ENCODE measurements at places on chromosomes 7 and 10.

GRCh38 chr7:50285269-50285668 lies 19.2 kb upstream of the IKZF1 start:
- no peak for DNase-seq

GRCh38 chr7:83036721-83037380 lies 125.8 kb downstream of the PCLO start:
- no peak for DNase-seq

DNA sequence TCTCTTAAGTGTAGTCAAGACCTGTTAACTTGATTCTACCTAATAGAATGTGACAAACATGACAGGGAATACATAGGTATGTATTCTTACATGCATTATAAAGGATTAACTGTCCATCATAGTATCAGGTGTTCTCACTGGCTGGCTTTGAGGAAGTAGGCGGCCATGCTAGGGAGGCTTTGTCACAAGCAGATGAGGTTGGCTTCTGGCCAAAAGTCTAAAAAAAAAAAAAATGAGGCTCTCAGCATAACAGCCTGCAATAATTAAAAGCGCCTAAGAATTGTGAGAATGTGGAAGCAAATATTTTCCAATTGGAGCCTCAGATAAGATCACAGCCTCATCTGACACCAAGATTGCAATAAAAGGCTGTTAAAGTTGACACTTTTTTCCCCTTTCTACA lies 1256.8 kb upstream of the SORCS1 start:
- no peak for DNase-seq

DNA sequence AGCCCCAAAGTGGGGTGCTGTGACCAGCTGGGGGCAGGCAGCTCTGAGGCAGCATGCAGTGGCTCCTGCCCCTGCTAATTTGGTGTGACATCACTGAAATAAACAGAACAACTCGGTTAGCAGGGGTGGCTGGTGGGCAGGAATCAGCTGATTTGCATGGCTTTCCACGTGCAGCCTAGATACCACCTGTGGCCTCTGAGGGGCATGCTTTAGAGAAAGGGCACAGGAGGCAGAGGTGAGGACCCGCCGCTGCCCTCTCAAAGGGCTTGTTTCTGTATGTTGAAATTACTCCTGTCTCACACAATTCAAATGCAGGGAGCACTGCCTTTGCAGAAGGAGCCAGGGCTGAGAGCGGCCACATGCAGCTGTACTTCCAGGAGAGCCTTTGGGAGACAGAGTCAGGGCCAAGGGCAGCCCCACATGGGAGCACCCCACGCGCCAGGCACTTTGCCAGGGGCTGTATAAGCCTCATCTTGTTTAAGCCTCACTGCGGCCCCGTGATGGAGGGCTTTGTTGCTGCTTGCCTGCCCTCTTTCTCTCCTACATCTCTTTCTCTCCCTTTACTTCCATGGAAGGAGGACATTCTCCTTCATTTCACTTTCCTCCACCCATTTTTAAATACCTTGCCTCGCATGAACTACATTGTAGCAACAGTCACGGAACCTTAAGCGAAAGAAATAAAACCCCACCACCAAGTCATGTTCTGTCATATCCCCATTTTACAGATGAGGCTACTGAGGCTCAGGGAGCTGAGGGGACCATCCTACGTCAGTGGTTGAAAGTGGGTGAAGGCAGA lies 137.7 kb downstream of the ZMIZ1 start:
- DNase-seq: no peak

- no peak for DNase-seq
Observed at GRCh38 chr10:88081457-88082054, 218.1 kb downstream of the PTEN start.

- DNase-seq: no peak
Observed at GRCh38 chr7:124943472-124943871, 13.8 kb upstream of the POT1 start.

- no peak for DNase-seq
Observed at GRCh38 chr7:90877201-90877600, 281.1 kb downstream of the CDK14 start.

DNA sequence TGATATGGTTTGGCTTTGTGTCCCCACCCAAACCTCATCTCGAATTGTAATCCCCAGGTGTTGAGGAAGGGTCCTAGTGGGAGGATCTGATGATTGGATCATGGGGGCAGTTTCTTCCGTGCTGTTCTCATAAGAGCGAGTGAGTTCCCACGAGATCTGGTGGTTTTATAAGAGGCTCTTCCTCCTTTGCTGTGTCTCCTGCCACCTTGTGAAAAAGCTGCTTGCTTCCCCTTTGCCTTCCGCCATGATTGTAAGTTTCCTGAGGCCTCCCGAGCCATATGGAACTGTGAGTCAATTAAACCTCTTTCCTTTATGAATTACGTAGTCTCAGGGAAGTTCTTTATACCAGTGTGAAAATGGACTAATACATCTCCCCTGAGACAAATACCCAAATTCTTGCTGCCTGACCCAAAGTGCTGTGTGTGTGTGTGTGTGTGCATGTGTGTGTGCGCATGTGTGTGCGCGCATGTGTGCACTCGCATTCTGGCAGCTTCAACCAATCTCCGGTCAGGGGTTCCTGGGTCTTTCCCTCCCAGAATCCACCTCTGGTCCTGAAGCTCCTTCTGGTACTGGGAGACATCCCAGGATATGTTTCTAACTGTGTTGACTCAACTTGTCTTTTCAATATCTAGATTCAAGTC lies 98.1 kb upstream of the LRRC4 start:
- DNase-seq: no peak

GRCh38 chr10:22713853-22714478 lies 412 bp downstream of the PIP4K2A start:
- DNase-seq: peak; percentile 35

DNA sequence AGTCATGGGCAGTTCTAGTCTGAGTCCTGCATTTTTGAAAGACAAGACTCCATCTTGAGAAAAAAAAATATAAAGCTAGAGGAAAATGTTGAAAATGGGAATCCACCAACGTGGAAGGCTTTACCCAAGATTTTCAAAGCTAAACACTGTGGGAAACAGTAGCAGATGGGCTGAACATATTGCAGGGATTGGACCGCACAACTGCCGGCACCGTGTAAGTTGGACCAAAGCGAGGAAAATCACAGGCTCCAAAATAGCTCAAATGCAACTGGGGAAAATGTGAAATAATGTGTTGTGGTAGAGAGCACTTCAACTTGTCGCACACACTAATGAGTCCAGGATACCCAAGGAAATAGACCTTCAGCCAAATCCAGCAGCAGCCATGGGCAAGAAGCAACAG lies 26.4 kb upstream of the ADRB1 start:
- DNase-seq: no peak

DNA sequence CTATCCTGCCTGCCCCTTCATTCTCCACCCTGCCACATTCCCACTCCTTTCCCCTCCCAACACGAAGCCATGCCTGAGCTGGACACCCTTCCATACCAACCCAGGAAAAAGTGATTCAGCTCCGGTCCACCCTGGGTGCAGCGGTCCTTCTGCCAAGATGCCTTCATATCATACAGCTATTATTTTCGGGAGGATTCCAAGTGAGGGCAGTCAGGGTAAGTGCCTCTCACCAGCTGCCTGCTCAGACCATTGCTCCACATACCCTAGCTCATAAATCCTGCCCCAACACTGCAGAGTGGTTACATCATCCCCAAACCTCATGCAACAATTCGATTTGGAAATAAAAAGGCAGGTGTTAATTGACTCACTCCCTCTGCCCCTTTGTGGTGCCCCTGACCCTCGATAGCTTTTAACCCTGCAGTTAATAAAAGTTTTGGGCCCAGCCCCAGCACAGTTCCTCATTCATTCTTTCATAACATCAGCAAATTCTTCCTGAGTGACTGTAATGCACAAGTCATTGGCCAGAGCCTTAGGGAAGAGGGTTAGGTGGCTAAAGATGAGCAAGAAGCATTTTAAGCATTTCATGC lies 42.6 kb downstream of the ZNF503 start:
- no peak for DNase-seq

DNA sequence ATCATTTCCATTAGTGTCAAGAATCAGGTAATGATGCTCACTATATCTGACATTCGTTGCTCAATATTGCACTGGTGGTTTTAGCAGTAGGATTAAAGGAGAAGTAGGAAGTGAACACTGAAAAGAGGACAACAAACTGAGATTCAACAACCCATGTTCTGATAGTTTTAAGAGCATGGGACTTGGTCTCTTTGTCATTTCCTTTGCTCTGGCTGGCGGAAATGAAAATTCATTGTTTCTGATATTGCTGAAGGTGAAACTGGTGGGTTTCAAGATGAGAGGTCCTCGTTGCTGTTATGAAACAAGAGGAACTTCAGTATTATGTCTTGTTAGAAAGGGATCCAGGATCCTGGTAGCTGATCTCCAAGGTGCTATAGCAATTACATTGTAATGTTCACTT lies 129.0 kb downstream of the DNAH11 start:
- no peak for DNase-seq

- DNase-seq: no peak
Observed at GRCh38 chr7:56115852-56116538, at the start of gene NUPR2. Gene NUPR2 (minus strand): TSS chr7:56116417. CDS start chr7:56116314, 103 bp downstream.

DNA sequence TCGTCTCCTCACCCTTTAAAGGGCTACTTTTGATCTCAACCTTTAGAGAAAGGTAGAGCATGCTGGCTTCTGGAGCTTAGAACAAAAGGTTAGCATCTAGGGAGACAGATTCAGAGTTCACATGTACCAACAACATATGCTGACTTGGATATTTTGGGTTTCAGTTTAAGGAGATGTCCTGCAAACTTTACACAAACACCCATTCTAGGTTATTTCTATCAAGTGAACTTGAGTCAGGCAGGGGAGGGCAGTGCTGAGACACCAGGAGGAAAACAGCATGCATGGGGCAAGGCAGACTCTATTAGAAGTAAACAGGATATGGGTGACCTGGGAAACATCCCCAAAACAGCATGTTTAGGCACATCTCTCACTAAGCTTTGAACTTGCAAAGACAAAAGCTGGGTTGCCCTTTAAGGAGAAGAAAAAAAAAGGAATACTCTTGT lies 43.8 kb downstream of the ARL4A start:
- peak; percentile 48 for DNase-seq

- DNase-seq: no peak
Observed at GRCh38 chr10:126459032-126459831, 71.0 kb upstream of the ADAM12 start.

- DNase-seq: no peak
Observed at GRCh38 chr7:73429215-73429614, 4.4 kb upstream of the FZD9 start.

DNA sequence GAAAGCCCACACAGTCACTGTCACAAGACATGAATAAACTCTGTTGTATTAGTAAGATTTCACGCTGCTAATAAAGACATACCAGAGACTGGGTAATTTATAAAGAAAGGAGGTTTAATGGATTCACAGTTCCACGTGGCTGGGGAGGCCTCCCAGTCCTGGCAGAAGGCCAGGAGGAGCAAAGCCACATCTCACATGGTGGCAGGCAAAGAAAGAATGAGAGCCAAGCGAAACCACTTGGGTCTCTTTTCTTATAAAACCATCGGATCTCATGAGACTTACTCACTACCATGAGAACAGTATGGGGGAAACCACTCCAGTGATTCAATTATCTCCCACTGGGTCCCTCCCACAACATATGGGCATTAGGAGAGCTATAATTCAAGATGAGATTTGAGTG lies 110.2 kb downstream of the ST8SIA6 start:
- DNase-seq: no peak

DNA sequence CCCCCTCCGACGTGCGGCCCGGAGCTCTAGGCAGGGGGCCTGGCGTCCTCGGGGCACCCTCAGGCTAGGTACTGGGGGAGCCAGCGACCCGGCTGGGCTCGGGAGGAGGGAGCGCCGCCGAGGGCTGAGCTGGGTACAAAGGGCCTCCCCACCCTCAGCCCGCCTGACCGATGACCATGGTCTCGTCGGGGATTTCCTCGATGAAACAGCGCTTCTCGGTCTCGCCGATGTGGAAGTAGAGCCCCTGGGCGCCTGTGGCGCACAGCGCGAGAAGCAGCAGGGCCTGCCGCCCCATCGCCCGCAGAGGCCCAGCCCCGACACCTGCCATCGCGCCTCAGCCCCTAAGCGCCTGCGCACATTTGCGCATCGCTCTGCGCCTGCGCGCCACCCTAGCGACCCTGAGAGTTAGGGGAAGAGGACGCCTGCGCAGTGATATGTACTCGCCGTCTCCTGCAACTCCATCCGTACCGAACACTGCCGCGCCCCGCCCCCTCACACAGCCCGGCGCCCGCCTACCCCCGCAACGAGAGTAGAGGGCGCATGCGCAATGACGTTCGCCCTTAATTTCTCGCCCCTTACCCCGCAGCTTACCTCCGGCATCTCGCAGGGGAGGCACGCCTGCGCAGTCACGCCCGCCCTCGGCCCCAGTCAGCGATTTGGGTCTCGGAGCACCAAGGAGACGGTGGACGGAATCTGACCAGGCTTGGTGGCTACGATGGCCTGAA lies at the start of gene TMED4:
Gene TMED4 (minus strand): TSS at position 353 of the 725 bp plus-strand sequence. CDS start 25 bp downstream, at position 328.
- peak; percentile 100 for DNase-seq

All from activated CD4-positive, alpha-beta T cell treated with anti-CD3 and anti-CD28 coated beads, Interleukin-2, amount 10 ng/mL, durations not matched to agents 7 days and 5 days (primary cell).